CD4-positive, alpha-beta T cell treated with Interleukin-10 for 1 hour (primary cell): ENCODE measurements at places on chromosomes 5 and 9.
A peak's percentile ranks its signal among the peaks of the same experiment; 100 is the strongest.

DNA sequence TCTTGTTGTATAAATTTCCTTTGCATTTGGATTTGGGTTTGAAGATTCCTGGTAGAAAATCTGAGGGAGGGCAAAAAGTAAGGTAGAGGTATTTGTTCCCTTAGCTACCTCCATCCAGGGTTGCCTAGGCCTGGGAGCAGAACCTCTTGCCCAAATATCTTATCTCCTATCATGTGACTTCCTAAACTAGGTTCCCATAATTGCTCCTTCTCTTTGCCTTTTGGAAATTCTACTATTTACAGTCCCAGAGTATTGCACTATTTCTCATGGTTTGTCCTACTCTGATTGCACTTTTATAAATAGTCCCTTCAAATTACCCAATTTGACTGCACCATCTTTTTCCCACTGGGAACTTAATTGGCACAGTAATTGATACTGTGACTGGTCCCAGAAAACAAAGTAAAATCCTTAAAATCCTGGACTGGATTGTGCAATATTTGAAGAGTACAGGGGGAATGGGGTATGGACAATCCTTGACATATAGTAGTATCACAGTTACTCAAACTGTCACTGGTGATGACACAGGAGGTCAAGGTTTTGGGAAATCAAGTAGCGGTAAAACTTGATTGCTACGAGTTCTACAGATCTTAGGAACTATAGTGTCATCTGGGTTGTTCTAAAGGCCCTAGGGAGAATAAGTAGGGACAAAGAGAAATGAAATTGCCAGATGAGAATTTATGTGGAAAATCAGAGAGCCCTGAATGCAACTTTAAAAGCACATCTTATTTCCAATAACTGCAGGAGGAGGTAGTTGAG is 31.5 kb upstream of the TMED7 start:
- no peak for DNase-seq

DNA sequence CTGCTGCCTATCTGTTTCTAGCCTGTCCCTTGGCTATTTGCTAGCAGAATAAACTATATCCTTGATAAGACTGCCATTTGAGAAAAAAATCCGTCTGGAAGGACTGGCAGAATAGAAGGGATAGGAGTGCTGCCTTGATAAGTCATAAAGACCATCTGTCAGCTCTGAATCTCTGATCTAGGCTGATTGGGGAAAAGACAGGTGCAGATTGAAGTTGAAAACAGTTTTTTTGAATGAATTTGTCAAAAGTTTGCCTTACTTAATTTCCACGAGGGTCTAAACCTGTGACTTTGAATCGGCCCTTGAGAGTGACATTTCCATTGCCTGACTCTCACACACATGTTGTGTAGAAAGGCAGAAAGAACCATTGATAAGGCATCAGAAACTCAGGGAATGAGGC is 218.6 kb downstream of the MAN2A1 start:
- no peak for DNase-seq

DNA sequence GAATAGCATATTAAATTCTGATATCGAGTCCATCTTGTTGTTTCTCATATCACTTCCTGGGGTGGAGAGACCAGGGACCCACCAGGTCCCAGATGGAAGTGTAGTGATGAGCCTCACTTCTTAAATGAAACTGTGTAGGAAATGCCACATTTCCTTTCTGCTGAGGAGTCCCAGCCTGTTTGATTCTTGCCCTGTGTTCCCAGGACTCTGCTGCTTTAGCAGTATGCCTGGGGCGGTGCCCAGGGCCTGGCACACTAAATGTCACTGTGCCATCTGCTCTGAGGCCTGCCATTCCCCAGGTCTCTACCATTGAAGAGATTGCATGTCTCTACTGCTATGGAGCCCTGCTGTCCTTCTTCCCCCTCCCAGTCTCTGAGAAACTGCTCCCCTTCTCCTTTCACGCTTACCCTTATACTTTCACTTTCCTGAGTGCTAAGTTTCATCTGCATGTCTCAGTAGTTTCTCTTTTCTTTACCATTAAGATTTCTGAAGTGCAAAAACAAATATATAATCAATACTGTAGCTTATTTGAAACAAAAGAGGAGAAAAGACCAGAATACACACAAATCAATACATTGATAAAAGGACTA is 260.4 kb downstream of the GABRB2 start:
- DNase-seq: no peak

- no peak for DNase-seq
Measured at GRCh38 chr9:92426501-92427145, 2.4 kb upstream of the OMD start.

DNA sequence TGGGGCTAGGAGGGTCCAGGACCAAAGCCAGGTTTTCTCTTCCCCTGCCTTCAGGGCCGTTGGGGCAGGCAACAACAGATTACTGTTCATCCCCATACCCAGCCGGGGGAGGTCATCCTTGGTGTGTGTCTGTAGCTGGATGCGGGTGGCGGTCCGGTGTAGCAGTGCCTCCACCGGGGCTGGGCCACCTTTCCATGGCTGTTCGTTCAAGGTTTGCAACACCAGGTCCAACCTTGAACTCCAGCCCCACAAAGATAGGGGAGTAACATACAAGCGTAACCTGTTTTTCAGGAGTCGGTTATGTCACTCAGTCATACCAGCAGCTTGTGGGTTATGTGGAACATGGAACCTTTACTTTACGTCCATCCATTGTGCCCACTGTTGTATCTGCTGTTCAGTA is 58.5 kb upstream of the FAM120A start:
- DNase-seq: no peak

GRCh38 chr9:1031951-1032601 is 18.1 kb upstream of the DMRT2 start:
- no peak for DNase-seq

DNA sequence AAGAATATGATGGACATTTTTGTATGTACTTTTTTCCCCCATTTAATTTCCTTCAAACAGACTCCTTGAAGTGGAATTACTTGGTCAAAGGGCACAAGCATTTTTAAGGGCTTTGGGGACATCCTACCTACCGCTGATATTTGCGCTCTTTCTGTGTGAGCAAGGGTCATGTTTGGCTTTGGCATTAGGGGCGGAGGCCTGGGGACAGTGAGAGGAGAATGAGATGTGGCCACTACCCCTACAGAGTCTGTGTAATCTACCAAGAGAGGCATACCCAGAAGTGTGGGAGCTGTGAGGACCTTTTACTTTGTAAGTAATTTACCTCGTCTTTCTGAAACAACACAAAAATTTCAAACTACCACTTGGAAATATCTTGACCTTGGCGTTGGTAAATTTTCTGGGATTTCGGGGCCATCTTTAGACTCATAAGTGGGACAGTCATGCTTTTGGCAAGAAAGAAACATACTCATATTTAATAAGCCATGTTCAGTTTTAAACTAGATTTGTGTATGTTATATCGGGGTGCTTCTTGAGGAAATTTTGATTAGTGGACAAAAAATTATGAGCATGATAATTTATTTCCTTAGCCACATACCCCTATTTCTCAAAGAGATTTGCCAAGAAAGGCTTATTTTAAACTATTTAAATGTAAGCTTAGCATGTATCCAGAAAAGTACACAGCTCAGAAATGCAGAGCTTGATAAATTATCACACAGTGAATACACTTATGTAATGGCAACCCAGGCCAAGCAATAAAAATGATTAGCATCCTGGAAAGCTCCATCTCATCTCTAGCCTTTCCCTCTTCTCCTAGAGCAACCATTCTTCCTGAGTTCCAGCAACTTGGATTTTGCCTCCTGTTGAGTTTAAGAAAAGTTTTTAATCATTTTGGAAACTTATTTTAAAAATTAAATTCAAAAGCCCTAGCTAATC is 63.6 kb downstream of the ARHGAP26 start:
- DNase-seq: no peak

GRCh38 chr9:82593501-82593900 is 469.4 kb downstream of the RASEF start:
- no peak for DNase-seq

- DNase-seq: no peak
Measured at GRCh38 chr9:129785866-129786265, 17.1 kb upstream of the TOR1B start.

DNA sequence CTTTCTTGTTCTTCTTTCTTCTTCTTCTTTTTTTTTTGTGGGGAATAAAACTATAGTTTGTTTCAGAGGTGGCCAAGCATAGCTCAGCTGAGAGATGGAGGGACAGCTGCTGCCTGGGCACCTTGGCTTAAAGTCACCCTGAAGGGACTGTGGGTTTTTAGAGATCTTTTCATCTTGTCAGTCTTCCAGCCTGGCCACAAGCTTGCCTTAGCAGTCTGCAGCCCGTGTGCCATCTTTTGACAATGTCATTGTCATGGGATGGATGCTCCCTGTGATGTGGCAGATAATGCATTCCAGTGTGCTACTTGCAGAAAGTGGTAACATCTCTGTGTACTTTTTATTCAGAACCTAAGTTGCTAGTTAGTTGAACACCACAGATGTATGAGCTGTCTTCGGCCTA is 280.8 kb downstream of the FANCC start:
- no peak for DNase-seq

GRCh38 chr9:135103001-135103446 is 15.6 kb downstream of the OLFM1 start:
- DNase-seq: no peak

DNA sequence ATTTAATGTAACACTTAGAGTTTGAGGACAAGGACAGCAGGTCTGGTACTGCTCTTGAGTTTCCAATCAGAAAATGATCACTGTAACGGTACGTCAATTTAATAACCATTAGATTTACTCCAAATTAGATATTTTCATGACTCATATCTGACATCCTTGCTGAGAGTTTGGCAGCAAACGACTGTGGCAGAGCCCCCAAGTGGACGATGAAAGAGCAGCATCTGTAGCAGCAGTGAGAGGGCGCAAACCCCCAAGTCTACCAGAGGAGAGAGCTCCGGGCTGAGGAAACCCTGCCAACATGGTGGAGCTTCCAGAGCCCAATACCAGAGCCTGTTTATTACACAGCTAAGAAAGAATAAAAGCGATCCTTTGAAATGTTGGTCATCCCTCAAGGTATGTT is 73.2 kb upstream of the EPB41L4A start:
- peak; percentile 1 for DNase-seq

DNA sequence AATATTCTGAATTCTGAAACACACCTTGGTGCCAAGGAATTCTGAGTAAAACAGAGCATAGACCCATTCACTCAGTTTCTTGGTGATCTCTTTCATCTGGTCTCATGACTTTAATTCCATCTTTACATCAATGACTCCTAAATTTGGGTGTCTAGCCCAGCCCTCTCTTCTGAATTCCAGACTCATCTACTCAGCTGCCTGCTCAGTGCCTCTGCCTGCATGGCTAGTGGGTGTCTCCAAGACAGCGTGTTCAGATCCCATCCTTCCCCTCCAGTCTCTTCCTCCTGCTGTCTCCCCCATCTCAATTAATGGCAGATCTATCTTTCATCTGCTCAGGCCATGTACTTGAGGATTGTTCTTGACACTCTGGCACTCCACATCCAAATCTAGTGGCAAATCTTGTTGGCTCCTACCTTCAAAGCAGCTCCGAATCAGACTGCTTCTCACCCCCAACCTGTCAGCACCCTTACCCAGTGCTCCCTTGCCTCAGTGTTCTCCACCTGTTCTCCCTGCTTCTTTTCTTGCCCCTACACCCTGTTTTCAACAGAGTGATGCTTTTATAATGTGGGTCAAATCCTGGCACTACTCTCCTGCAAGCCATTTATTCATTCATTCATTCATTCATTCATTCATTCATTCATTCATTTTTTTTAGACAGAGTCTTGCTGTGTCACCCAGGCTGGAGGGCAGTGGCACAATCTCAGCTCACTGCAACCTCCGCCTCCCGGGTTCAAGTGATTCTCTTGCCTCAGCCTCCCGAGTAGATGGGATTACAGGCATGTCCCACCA is 5.3 kb downstream of the CAVIN4 start:
- DNase-seq: no peak

GRCh38 chr5:8057769-8058168 is 188.8 kb downstream of the MTRR start:
- no peak for DNase-seq

GRCh38 chr5:133938039-133938821 is 30.2 kb downstream of the C5orf15 start:
- DNase-seq: no peak

DNA sequence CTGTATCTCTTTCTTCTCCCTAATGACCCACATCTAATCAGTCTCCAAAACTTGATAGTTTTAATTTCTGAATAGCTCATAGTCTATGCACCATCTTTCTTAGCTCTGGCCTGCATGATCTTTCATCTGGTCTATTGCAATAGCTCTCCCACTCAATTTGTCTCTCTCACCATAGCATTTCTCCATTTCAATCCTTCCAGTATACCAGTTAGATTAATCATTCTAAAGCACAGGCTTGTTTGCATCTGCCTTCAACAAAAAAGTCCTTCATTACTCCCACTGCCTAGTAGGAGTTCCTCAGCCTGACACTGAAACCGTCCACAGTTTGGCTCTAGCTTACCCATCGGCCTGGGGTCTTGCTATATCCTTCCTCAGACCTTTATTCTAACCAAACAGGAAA is 344.9 kb downstream of the ENC1 start:
- no peak for DNase-seq

- DNase-seq: no peak
Measured at GRCh38 chr5:109281136-109281690, 128.6 kb downstream of the PJA2 start.

- DNase-seq: peak; percentile 76
Measured at GRCh38 chr5:102754767-102755431, at the start of gene PAM. Gene PAM, plus strand, starts transcription at chr5:102755305. Its CDS starts 110,891 bp downstream, at chr5:102866196.

DNA sequence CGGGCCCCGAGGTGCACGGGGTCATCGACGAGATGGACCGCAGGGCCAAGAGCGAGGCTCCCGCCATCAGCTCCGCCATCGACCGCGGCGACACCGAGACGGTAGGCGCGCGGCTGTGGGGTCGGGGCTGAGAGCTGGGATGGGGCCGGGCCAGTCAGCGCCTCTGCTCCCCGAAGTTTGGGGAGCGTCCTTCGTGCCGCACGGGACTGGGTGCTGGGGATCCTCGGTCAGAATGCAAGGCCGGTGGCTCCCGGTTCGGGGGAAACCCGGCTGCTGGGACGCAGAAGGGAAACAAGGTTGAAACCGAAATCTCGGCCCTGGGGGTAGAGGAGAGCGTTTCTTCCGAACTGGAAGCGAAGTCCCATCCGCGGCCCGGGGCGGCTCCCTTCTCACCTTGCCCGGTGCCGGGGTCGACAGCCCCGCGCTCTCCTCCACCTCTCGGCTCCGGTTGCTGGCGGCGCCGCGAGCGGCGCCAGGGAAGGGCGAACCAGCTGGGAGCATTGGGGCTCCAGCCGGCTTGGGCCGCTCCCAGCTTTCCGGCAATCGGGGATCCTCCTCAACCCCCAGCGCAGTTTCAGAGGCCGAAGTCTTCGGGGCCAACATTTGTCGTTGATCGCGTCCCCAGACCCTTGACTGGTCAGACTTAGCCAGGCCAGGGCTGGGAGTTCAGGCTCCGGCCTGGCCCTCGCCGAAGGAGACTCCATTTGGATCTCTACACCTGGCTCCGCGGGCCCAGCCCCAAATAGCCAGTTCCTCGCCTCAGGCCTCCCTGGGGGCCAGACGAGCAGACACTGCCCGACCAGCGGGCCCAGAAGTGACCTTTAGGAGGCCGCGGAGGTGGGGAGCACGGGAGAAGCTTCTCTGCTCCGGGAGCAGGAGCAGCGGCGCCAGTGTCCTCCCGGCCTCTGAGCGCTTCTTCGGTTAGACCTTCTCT is 1.1 kb downstream of the LHX2 start:
- DNase-seq: no peak

GRCh38 chr5:181047921-181048320 is 7.9 kb downstream of the BTNL9 start:
- no peak for DNase-seq
